ENCODE measurements at places on chromosomes 12 and 14. TPM values are rescaled to one million over a fixed set of nuclear protein-coding genes. Genes with fewer than 3 reads are reported as not detected.

DNA sequence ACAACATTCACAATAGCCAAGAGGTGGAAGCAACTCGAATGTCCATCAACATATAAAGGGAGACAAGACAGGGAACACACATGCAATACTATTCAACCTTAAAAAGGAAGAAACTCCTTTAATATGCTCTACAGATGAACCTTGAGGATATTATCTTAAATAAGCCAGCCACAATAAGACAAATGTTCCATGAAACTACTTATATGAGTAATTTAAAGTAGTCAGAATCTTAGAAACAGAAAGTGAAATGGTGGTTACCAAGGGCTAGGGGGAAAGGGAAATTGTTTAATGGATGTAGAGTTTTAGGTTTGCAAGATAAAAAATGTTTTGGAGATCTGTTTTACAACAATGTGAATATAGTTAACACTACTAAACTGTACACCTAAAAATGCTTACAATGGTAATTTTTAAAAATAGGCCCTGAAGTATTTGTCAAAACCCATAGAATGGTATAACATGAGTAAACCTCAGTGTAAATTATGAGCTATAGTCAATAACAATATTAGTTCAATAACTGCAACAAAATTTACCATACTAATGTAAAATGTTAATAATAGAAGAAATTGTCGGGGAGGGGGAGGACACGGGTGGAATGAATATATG is 71.1 kb downstream of the EGLN3 start:
- no peak for DNase-seq

DNA sequence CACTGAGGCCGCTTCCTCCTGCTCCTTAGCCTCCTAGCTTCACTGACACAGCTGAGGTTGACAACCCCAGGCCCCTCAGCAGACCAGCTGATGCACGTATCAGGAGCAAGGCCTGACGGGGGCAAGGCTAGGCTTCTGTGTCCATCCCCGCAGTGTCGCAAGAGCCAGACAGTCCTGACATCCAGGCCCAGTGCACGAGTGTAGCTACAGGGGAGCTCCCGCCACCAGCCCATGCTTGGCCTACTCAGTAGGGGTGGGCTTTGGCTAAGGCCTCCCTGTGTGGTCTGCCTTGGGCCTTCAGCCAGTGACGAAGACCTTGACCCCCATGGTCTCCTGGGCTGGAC is 179.1 kb downstream of the DPF3 start:
- DNase-seq = no peak

DNA sequence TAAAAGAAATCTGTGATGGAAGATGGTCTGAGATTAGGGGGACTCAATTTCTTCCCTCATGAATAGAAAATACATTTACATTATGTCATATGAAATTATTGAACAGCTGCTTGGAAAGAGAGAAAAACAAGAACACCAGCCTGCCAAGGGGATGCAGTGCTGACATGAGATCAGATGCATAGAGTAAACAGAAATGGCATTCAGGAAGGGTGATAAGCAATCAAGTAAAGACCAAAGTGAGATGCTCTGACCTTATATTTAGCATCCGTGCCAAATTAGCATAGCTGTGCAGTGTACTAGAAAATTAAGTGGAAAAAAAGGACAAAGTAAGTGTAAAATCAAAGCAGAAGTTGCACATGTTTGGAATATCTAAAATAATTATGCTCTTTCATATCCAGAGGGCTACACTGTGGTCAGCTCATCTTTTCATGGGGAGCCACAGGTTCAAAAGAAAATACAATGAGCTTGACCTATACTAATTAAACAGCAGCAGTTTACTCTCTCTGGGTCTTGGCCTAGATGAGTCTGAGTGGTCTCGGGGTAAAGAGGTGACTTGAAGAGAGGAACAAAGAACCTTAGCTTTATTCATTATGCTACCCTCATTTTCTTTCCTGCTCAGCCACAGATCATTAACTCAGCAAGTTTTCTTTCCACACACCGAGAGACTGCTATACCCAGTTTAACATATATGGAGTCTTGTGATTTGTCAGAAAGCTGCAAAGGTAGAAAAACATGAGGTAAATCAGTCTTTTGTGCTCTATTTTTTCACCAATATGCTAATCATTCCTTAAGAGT is 359.4 kb upstream of the FOXG1 start:
- DNase-seq = no peak

Gene ADCY6
- total RNA-seq = 26.5 TPM

Gene LAG3
- not detected for total RNA-seq

GRCh38 chr12:13404111-13404628 is 207.6 kb downstream of the EMP1 start:
- peak; percentile 59 for DNase-seq

DNA sequence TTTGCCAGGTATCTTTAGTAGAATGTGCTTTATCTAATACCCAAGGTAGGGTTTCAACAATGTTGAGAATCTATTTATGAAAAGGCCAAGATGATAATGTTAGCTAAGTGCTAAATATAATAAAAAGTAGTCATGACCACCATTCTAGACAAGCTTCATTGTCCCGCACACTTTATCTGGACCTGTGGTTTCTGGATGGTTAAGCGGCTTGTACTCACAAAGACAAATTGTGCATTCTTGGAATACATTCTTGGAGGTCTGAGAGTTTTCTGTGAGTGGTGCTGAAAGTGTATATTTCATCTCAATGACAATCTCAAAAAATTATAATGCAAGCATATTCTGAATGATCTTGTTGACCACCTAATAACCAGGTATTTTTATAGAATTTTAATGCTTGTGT is 646.9 kb downstream of the DIO2 start:
- DNase-seq = no peak

Gene MMP19
- 4.2 TPM for total RNA-seq

Gene INTS13
- total RNA-seq = 20.0 TPM

Gene RERG
- 2.7 TPM for total RNA-seq

Gene MYF6
- total RNA-seq = not detected

GRCh38 chr14:101917413-101918017 is 46.9 kb upstream of the DYNC1H1 start:
- no peak for DNase-seq

DNA sequence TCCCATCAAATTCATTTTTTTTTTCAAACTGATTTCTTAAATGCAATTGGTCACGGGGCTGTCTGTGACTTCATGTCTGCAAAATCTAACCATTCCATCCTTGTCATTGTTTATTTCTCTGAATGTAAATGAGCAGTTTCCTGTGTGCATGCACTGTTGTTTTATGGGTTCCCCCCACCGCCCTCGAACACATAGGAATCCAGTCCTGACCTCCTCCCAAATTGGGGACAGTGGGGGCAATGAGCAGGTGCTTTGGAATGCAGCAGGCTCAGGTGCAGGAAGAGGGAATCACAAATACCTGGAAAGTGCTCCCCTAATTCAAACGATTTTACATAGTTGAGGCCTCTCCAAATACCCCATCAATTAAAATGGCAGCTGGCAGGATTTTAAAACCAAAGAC is 62.6 kb upstream of the ESRRB start:
- DNase-seq = no peak

DNA sequence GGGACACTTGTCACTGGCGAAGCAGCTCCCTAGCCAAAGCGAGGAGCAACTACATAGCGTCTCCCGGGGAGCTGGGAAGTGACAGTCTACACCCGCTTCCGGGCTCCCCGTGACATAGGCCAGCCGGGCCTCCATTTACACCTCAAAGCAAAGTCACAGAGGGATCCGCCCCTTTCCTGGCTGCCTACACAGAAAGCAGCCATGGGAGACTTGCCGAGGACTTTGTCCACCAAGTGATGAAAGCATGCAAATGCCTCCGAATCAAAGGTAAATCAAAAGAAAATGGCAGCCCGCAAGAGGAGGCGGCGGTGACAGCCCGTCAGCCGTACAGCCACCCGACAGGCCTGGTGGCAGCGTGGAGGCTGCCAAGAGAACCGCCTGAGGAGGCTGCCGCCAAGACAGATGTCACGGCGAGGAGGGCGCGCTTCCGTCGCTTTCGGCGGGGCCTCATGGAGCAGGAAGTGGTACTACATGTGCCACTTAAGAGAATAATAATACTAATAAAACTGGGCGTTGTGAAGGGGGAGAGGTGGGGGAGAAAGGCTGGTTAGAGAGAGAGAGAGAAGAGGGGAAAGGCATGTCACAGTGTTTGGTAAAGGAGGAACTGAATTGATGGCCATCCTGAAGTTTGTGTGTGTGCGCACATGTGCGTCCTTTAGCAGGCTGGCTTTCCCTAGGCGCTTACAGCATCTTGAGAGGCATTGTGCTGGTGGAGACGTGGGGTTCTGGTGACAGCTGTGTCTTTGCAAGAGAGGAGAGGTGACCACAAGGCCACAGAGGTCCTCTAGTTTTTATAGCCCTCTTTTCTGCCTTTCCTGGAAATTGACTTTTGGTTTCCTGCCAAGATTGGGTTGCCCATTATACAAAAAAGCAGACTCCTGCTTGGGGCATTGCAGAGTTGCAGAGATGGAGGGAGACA is 661.7 kb downstream of the VRK1 start:
- DNase-seq = peak; percentile 32

- DNase-seq = peak; percentile 51
Measured at GRCh38 chr12:16385782-16386646, 38.6 kb downstream of the MGST1 start.

Gene PRB2
- not detected for total RNA-seq

- no peak for DNase-seq
Measured at GRCh38 chr12:54376596-54376995, 7.9 kb downstream of the ZNF385A start.

Gene EML1
- 46.0 TPM for total RNA-seq

Gene LTB4R2
- total RNA-seq = 7.5 TPM

DNA sequence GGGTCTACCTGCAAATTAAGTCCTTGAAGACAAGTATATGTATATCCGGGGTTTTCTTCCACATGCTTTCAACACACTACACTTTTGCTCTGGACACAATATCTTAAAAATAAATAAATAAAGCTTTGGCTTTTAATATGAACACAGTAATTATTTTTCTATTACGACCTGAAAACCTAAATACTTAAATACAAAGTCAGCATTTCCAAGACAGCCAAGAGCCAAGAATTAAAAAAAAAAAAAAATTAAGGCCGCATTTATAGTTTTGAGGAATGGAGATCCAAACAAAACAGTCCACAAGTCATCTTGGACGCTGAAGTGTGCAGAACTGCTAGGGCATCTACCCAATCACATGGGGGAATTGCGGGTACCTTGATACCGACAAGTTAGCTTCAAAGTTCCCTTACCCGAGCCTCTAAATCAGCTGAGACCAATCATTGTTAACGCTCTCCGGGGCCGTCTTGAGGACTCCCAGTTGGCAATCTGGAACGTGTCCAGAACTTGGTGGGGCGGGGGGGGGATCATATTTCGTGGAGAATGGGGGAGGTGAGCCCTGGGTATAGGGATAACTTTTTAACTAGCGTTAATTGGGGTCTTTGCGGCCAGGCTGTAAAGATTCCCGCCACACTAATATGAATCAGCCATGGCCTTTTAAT is 731 bp upstream of the PCNX4 start:
- DNase-seq = peak; percentile 67

GRCh38 chr12:6961695-6962284 is 8.7 kb downstream of the PHB2 start:
- peak; percentile 78 for DNase-seq

DNA sequence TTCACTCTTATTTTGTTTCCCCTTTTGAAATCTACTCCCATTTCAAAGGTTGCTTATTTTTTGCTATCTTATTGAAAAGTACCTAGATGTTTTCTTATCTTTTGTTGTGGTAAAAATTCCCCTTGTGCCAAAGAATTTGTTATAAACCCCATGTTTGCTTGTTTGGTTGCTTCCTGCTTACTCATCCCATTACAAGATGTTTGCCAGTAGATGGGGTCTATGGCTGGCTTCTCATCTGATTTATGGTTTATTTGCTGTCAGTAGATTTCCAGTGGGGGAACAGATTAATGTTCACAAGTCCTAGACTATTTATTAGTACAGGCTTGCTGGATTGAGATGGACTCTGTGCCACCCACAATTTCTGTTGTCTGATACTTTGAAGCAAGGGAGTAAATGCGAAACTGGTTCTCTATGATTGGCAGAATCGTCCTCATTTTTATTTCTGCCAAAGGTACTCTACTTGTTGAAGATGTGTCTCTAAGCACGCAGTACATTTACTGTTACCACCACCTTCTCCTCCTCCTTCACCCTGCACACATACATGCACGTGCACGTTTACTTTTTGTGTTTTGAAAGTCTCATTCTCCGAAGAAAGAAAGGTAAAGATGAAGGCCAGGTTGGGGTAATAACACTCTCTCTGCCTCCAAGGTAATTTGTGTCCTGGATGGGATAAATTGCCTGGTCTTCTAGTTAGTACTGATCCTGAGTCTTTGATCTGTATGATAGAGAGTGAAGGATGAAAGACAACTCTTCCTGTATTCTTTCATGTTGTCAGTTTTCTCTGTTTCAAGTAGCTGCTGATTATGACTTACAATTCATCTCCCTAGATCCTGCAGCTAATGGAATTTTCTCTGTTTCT is 117.2 kb upstream of the ATP2B1 start:
- no peak for DNase-seq

DNA sequence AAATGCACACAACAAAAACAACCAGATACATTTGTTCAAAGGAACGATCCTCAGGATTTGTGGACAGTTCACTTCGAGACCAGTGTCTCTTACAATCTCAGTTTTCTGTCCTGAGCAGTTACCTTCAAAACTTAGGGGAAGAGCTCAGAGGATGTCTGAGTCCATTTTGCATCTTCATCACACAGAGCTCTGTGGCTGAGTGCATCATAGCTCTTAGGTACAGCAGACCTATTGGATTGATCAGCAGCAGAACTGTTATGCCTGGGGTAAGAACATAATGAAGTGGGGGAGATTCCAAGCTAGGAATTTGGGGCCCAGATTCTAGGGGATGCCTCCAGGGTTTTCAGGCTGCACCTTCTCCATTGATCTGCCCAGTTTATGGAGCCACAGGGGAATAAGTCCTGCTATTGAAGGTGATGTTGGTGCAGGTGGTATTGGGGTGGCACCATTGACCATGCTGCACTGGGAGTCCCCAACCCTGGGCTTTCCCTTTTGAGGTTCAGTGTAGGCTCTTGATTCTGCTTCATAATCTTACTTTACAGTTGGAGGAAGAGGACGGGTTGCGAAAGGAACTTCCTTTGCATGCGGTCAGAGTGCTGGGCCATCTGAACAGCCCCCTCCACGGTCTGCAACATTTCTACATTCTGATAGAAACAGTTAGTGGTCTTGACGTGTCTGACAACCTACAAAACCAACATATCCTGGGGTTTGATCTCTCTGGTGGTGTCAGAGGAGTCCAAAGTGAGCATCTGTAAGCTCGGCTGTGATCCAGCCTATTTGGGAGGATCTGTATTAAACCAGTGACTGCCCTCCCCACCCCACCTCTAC is 112.8 kb downstream of the CHST11 start:
- DNase-seq = no peak

Gene KLRB1
- total RNA-seq = 0.93 TPM

GRCh38 chr14:37234222-37234621 is 36.5 kb downstream of the MIPOL1 start:
- DNase-seq = no peak

Gene SYCP3
- 0.67 TPM for total RNA-seq

Gene KLHL33
- total RNA-seq = 0.27 TPM

GRCh38 chr12:63098851-63099250 is 52.1 kb downstream of the AVPR1A start:
- DNase-seq = no peak
